ENCODE measurements at places on chromosomes 5 and 9.

DNA sequence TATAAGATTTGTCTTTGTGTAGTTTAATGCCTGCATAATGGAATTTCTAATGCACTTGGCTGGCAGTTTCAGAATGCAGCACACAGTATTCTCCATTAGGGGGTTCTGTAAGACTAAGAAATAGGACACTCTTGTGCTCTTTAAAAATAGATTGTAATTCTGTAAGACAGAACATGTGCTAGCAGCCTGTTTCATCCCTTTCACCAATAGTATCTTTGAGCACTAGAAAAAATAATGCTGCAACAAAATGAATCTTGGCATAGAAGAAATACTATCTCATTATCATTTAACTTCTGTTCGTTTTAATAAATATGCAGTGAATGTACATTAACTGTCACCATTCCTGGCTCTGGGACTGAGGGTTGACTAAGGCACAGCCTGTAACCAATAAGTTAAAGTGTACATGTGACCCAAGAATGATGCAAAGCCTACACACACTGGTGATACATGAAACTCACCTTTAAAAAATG lies 23.8 kb upstream of the ZNF622 start:
- no peak for DNase-seq

GRCh38 chr5:125611541-125611940 lies 811.7 kb upstream of the GRAMD2B start:
- no peak for DNase-seq

GRCh38 chr9:81855538-81855937 lies 72.7 kb upstream of the SPATA31D4 start:
- no peak for DNase-seq

GRCh38 chr5:163503106-163504078 lies 2.0 kb upstream of the MAT2B start:
- DNase-seq, result no peak

DNA sequence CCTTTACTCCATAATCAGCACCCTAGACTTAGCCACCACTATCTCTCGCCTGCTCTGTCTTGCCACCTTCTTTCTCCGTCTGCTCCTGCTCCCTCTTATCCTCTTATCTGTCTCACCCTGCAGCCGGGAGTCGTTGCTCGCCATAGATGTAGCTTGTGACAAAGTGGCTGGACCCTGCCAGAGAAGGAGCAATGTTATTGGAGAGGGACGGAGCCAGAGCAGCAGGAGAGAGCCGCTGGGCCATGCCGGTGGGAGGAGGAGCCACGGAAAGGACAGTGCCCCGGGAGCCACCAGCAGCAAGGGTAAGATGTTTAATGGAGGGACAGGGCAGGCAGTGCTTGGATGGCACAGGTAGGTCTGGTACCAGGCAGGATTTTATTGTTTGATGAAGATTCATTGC lies 137.3 kb downstream of the SEC61B start:
- DNase-seq, result no peak

DNA sequence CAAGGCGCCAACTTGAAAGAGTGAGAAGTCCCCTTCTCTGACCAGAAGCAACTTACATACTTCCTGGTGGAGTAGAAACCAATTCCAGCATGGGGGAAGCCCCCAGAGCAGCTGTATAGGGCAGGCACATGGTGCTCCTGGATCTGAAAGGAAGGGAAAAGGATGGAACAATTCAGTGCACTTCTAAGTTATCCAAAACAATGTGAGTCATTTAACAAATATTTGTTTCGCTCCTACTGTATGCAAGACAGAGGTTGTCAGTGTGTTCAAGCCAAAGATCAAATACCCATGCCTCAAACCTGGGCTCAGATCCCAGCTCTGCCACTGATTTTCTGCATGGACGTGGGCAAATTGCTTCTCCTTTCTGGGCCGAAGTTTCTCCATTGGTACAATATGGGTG lies 67.1 kb downstream of the LHX2 start:
- DNase-seq, result no peak
